ENCODE measurements at places on chromosomes 7 and 10.

DNA sequence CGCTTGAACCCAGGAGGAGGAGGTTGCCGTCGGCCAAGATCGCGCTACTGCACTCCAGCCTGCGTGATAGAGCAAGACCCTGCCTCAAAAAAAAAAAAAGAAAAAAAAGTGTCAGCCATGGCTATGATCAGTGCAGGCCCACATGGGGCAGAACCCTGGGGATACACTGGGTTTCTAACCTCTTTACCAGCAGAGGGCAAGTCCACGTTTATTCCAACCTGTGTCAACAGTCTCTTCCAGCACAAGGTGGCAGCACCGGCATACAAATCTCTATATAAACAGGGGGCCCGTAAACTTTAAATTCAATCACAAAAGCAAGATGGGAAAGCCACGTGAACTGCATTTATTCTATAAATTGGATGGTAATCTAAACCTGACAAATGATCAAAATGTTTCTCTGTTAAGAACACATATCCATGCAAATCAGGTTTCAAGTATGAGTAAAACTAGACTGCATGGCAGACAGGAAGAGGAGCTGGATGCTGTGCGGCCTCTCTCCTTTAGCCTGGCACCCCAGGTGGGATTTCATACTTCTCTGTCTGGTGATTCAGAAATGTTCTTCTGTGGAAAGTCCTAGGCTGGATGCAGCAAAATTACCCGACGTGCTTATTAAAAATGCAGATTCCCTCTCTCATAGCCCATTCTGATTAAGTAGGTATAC lies 60.0 kb upstream of the STEAP1B start:
- DNase-seq, result no peak

- DNase-seq, result no peak
Observed at GRCh38 chr7:115582956-115583355, 447.6 kb downstream of the TFEC start.

DNA sequence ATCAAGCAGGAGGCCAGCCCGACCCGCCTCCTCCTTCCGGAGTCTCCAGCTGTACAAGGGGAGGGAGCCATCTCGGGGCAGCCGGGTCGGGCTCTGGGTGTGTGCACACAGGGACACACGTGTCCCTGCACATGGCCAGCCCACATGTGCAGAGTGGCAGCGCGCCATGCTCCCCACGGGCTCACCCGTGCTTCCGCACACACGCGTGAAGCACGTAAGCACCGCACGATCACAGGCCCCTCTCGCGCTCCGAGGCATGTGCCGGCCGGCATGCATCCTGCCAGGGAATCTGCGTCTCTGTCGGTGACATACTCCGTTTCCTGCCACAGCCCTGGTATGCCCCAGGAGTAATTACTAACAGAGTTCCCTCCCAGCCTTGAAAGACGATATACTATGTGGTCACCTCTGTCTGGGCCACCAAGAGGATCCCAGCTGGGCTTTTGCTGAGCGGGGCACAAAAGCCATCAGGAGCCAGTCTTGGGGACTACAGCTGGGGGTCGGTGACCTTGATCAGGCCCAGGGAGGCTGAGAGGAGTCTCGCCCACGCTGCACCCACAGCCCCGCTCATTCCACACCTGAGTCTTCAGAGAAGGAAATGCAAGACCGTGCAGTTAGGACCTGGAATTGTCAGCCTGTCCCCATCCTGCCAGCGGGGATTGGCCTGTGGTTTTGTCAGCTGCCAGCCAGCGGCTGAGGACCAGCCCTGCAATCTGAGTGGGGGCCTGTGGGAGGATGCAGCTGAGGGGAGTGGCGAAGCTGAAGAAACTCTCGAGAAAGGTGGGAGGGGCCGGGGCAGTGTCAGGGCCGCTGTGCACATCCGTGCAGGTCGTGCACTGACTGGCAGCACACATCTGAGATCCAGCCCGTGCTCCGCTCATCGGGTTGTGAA lies 11.0 kb upstream of the LFNG start:
- no peak for DNase-seq

DNA sequence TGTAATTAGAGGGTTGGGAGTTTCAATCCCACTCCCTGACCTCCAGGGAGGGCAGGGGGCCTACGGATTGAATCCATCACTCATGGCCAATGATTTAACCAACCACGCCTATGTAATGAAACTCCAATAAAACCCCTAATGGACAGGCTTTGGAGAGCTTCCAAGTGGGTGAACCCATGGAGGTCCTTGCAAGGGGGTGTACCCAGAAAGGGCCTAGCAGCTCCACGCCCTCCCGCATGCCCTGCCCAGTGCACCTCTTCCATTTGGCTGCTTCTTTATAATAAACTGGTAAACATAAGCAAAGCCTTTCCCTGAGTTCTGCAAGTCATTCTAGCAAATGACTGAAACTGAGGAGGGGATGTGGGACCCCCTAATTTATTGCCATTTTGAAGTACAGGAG lies 280.1 kb downstream of the FRMD4A start:
- DNase-seq, result no peak

DNA sequence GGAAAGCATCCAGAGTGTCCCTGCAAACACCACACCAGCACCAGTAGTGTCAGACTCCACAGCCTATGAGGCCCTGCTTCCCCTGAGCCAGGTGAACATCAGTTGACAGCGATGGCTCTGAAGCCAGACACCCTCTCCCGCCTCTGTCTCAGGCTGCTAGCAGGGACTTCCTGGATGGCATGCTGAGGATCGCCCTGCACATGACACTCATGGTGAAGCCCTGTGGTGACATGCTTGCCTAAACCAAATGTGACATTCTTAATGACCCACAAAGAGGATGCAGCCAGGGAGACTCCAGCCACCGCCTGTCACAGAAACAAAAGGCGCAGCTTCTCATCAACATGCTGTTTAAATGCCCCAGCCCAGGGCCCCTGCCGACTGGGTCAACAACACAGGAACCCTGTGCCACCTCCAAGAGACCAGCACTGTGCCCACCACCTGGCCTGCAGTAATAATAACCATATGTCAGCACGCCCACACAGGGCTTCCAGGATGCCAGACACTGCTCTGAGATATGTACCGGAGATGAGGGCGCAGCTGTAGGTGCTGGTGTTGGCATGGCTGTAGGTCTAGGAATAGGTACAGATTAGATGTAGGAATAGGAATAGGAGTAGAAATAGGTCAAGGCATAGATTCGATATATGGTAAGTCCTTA lies 81.3 kb downstream of the GRID1 start:
- DNase-seq, result no peak

GRCh38 chr7:113816639-113817038 lies 102.2 kb downstream of the PPP1R3A start:
- DNase-seq, result no peak

GRCh38 chr7:96949766-96950165 lies 55.6 kb upstream of the DLX6 start:
- DNase-seq, result no peak

DNA sequence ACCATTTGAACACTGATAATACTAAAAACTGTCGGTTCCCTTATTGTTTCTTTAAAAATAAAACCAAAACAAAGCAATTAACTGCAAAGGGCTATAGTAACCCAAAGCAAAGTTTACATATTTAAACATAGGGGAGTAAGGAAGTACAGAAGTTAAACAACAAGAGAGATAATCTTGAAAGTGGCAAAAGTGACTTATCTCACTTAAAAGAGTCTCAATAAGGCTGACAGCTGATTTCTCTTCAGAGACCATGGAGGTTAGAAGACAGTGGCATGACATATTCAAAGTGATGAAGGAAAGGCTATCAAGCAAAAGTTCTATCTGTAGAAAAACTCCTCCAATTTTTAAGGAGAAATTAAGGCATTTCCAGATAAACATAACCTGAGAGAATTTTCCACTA lies 233.5 kb upstream of the HDAC9 start:
- no peak for DNase-seq

- DNase-seq, result no peak
Observed at GRCh38 chr7:4727914-4728705, 46.0 kb downstream of the FOXK1 start.

DNA sequence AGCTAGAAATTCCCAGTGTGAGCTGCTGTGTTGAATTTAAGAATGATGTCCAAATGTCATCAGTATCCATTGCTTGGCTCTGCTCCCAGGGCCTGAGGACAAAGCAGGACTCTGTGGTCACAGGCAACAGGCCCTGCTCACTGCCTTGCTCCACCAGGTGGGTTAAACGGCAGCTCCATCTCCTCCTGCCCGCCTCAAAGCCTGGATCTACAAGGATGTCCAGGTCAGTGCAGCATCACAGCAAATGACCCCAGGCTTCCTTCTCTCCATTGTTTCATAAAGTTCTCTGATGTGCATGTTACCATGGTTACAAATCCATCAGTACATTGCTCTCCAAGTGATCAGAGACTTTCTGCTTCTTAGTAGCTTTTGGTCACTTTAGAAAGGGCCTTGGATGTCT lies 322.0 kb upstream of the ZNF32 start:
- no peak for DNase-seq

DNA sequence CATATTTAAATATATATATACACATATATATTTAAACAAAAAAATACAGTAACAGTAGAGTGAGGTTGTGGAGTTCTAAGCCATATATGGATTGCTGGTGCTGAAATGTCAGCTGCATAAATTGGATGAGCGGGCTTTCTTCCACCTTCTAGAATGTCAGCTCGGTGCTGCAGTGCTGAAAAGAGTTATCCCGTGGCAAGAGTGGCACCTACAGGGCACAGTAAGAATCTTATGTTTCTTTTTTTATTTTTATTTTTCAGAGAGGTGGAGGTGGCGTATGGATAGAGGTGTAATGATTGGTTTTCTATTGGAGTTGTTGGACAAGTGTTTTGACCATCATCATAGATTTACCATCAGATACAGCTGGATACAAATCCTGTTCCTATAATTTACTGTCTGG lies 86.2 kb upstream of the DYNC1I1 start:
- DNase-seq, result no peak

DNA sequence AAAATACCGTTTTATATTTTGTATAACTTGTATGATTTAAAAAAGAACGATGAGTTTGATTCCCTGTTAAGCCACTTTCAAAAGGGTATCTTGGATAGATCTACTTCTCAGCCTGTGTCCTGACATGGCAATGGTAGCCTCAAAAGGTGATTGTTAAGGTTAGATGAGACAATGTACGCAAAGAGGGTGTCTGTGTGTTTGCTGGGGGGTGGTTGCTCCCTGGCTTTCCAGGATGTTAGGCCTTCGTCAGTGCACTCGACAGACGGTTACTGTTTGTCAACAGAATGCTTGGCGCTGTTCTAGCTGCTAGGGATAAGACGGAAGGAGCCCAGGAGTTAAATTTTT lies 90.3 kb downstream of the NEURL1 start:
- DNase-seq, result no peak

- no peak for DNase-seq
Observed at GRCh38 chr7:140542228-140542603, 62.9 kb upstream of the MKRN1 start.

GRCh38 chr7:114857605-114858004 lies 64.3 kb upstream of the MDFIC start:
- no peak for DNase-seq

DNA sequence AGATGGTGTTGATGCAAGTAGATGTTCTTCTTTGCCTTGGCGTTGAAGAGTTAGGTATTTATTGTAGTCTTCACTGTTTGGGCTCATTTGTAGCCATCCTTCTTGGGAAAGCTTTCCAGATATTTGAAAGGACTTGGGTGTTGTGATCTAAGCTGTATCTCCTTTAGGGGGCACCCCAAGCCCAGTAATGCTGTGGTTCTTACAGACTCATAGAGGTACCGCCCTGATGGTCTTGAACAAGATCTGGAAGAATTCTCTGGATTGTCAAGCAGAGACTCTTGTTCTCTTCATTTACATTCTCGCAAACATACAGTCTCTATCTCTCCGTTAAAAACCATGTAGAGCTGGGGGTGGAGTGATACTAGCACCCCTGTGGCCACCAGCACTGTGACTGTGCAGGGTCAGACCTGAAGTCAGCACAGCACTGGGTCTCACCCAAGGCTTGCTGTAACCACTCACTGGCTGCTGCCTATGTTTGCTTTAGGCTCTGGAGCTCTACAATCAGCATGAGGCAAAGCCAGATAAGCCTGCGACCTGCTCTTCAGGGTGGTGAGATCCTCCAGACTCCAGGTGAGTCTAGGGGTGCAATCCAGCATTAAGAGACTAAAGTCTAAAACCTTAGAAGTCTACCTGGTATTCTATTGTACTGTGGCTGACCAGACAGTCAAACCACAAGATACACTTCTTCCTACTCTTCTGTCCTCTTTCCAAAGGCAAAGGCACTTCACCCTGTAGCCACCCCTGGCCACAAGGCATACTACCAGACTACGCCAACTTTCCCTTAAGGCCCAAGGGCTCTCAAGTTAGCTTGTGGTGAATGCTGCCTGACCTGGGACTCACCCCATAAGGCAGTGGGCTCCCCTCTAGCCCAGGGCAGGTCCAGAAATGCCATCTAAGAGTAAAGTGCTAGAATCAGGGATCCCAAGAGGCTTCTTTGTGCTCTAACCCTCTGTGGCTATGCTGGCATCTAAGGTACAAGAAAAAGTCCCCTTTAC lies 209.7 kb upstream of the TMEM196 start:
- no peak for DNase-seq

GRCh38 chr10:94578790-94579189 lies 33.2 kb downstream of the HELLS start:
- no peak for DNase-seq

GRCh38 chr10:52105301-52105700 lies 208.8 kb upstream of the DKK1 start:
- DNase-seq, result no peak

- DNase-seq, result no peak
Observed at GRCh38 chr7:39761449-39761848, 138.1 kb downstream of the RALA start.

DNA sequence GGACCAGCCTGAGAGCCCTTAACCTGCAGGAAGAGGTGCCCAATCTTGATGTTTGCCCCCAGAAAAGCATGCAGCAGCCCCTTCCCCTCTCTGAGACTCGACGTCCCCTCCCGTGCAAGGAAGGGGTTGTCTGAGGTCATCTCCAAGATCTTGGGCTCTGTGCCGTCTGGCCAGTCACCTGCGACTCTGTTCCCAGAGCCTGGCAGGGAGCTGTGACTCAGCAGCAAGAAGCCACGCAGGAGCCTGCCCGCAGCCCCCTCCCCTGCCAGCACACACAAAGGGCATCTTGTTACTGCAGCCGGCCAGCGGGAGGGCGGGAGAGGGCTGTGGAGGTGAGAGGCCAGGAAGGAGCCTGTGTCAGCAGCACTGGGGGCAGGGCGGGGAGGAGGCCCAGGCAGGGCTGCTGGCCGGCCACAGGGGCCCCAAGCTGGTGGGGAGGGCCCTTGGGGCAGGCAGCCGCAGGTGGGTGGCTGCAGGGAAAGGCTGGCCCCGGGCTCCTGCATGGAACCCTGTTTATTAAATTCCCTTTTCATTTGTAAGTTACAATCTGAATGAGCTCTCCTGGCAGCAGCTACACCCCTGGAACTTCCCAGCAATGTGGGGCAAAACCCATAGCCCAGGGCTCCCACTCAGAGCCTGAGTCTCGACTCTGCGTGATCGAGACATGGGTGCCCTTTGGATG lies 103.7 kb upstream of the ZMIZ1 start:
- no peak for DNase-seq

Measured in cerebellar nuclear complex (tissue), 1 donor.